ENCODE measurements at places on chromosomes 6 and 20.

- DNase-seq, result no peak
These were observed 735.0 kb downstream of the EPHA7 start for GRCh38 chr6:92684386-92684785.

GRCh38 chr20:60221593-60221992 lies 263.4 kb downstream of the CDH26 start:
- DNase-seq, result no peak

- no peak for DNase-seq
These were observed 13.4 kb downstream of the PLCB1 start for GRCh38 chr20:8145246-8146168.

DNA sequence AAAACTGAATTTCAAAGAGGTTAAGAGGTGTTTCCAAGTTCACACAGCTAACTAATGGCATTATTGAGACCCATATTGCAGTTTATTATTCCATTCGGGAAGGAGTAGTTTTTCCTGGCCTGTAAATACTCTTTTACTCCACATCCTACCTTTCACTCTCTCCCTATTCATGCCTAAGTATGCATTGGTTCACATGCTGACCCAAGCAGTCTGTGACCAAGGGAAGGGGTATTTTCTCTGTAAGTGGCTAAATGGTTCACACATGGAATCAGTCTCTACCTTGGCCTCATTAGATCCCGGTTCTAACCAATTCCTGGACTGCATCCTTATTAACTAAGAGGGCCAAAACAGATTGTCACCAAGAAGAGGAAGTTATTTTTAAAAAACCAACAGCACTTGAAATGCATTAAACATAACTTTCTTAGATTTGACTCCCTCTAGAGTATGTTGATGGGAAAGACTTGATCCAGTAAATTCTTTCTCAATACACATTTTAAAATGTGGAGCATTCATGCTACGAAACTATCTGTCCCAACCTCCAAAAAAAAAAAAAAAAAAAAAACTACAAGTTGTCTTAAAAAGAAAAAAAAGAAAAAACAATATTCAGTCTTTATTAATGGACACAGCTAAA lies 17.8 kb upstream of the RSPO3 start:
- no peak for DNase-seq

GRCh38 chr6:57195457-57195856 lies 23.3 kb downstream of the BAG2 start:
- DNase-seq, result no peak

DNA sequence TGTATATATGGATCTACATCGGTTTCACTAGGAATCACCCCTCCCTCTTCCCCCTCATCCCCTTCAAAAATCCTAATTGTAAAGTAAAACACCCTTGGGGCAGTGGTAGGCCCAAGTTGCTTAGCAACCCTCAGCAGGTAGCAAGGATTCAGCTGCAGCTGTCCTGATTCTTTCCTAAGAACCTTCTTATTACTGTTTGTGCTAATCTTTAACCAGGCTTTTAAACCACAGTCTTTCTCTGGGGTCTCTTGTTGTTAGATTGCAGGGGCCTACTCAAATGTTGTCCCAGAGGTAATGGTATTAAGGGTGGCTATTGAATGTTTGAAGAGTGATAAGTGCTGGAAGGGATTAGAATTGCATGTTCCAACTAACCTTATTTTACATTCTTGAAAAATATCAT lies 46.4 kb downstream of the PRL start:
- no peak for DNase-seq

DNA sequence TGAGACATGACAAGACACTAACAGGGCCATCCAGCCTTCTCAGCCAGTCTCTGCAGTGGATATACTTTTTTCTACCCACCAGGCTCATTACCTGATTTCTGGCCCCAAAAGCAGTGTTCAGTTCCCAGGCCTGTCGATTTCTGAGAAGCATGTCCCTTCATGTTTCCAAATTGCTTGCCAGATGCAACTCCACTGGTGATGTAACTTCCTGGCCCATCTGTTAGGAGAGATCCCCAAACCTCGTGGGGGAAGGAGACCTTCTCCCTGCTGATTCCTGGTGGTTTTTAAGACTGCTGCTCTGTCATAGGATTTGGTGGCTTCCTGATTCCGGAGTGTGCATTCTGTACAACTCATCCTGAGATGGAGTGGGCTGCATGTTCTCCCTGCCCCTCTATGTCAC lies 31.6 kb upstream of the MRPS10 start:
- DNase-seq, result no peak

DNA sequence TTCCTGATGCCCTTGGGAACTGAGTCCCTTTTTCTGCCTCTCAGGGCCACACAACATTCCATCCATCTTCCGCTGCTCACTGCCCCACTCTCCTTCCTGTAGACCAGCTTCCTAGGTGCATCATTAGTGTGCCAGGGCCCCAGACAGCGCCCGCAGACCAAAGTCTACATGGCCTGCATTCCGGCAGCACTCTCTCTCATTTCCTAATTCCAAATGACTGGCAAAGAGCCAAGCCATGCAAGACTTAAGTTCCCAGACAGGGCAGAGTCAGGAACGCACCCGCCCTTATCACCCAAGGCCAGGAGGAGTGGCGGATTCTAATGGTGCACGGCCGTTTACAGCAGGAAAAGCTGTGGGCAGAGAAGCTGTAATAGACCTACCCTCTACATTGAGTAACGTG lies 159.8 kb upstream of the ARID1B start:
- DNase-seq, result no peak

DNA sequence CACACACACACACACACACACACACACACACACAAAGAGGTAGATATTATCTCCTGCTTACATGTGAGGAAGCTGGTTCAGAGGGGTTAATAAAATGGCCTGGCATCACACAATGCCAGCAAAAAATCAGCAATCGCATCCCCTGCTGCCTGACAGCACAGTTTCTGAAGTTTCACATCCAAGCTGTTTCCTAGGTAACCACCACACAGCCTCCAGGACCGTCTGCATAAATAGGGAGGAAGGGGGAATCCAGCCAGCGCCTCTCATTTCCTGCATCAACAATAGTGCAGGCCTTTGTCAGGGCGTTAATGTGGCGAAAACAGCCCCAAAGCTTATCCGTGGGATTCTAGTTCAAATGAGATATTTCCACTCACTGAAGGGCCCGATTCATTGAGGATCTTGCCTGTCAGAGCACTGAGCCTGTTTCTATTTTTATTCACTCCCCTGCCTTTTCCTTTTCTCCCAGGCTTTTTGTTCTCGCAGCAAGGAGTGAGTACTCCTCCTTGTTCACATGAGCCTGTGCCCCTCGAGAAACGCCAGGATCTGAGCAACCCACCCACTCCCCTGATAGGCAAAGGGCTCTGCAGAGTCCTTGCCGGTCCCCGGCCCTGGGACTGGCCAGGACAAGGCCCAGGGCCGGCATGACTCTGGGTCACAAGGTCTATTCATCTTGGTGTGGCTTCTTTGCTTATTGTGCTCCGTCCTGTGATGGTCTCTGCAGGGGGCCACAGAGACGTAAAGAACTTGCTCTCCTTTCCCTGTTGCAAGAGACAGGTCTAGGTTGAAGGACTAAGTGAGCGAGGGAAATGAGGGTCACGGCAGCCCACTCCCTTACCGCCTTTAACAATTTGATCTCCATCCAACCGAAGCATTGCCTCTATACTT lies 32.7 kb downstream of the TUBB2B start:
- DNase-seq, result no peak

DNA sequence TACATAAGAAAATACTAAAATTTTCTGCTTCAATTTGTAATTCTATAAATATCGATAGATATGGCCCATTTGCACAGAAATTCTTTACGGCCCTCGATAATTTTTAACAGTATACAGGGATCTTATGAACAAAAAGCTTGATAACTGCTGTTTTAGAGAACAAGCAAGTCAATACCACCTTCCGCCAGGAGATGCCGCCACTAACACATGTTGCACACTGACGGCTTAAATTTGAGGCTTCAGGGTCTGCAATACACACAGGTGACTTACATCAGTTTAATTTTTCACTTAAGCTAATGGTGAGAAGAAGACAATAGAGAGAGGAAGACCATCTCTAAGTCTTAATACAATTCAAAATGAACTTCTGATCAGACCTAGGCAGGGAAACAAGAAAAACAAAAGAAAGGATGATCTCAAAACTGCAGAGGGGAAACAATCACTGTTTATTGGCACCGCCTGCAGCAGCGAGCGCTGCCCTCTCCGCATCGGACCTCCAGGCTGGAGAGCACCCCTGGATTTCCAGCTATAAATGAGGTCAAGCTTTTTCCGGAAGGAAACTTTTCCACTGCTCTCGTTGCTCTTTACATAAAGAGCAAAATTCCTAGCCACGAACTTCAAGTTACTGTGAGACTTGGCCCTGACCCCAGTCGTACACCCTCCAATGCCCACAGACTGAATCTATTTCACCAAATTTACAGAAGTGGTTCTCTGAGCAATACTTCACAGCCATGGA lies 53.9 kb downstream of the OTOR start:
- DNase-seq, result peak; percentile 29

DNA sequence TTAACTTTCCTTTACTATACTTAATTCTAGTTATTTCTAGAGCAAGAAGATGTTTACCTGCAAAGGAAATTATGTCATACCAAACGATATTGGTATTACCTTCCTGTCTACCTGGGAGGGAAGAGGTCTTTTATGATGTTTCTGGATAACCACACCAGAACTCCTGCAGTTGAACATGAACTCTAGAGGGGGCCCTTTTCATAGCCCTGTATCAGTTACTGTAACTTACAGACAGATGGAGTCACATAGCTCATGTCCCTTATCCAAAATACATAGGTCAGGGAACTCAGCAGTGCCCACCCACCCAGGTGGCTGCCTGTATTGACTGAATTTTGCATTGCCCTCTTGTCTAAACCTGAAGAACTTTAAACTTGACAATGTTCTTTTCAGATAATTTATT lies 35.1 kb upstream of the MYL9 start:
- DNase-seq, result no peak

- DNase-seq, result no peak
These were observed 37.4 kb upstream of the TBXT start for GRCh38 chr6:166204852-166205650.

- peak; percentile 25 for DNase-seq
These were observed 100.8 kb downstream of the FAM217A start for GRCh38 chr6:3977875-3978711.

DNA sequence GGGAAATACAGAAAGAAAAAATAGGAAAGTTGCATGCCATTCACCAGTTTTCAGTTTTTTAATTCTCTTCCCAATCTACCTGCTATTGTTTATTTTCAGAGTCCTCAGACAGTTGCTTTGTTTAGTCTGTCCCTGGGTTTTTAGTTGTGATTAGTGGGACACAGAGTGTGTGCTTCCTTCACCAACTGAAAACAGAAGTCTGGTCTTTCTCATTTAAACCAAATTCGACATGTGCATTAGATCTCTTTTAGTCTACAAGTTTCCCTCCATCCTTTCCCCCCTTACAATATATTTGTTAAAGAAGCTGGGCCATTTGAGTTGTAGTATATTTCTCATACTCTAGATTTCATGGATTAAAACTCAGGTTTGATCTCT lies 58.7 kb upstream of the STMND1 start:
- DNase-seq, result no peak

DNA sequence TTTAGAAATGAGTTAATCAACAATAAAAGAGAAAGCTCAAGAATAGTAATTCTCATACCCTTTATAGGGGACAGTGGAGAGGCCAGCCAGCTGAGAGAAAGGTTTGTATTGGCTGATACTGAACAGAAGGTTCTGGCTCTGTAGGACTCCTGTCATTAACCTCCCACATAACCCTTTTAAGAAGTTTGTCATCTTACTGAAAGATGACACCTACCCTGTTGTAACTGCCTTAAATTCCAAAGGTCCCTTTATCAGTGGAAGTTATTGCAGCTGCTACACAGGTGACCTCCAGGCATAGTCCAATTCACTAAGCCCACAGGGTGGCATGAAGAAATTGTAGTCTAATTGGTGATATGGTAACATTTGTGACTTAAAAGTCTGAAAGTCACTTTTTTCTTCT lies 790.1 kb downstream of the TENT5A start:
- DNase-seq, result no peak

DNA sequence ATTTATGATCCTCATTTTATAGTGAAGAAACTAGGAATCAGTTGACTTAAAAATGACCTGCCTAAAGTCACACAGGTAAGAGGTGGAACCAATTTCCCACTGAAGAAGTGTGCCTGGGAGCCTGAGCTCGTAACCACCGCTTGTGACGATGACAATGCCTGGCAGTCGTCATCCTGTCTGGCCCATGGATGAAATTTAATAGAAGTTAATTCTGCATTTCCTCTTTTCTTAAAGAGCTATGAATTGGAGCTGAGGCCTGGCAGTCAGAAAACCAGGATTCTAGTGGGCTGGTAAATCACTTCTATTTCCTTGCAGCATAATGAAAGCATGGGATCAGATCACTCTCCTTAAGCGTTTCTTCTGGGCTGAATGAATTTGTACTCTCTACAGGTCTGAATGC lies 200.0 kb upstream of the SGK1 start:
- no peak for DNase-seq

DNA sequence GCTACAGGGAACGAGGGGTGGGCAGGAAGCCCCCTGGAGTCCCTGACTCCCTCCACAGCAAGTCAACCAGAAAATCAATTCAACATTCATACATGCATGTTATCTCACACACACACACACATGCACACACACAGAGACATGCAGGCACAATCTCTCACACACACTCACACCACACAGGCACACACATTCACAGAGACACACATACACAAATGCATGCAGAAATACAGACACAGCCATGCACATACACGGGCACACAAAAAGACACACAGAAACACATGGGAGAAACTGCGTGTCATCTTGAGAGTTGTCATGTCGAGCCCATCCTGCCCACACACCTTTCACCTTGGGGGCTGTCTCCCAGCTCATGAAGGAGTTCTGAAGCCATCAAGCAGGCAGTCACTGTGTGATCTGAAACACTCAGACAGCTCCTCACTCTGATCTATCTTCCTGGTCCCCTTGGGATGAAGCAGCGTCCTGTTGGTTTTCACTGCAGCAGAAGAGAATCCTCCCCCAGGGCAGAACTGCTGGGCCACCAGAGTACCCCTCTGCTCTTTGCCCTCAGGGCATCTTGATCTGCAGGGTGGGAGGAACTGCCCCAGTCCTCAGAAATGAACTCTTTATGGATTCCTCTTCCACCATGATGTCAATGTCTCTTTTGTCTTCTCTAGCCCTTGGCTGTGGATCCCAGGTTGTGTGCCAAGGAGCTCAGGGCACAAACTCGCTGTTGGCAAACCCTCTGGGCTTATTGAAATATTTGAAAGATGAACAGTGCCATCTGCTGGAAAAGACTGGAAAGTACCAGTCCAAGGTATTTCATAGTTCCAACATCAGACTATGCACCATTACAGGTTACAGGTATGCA lies 8.8 kb downstream of the RAET1L start:
- DNase-seq, result no peak

DNA sequence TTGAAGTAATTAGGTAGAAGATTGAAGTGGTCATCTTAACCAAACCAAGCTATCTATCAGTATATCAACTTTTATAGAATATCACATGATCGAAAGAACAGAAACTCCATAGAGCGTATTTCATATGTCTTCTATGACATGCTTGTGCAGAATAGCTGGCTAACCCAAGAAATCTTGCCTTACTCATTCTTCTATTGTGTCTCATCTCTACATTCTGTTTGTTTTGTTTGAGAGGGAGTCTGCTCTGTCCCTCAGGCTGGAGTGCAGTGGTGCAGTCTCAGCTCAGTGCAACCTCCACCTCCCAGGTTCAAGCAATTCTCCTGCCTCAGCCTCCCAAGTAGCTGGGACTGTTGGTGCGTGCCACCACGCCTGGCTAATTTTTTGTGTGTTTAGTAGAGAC lies 10.6 kb downstream of the TAB2 start:
- DNase-seq, result no peak
